ENCODE measurements at places on chromosomes 6 and 20. TPM values are rescaled to one million over a fixed set of nuclear protein-coding genes. Genes with fewer than 3 reads are reported as not detected.
A peak's percentile ranks its signal among the peaks of the same experiment; 100 is the strongest.

DNA sequence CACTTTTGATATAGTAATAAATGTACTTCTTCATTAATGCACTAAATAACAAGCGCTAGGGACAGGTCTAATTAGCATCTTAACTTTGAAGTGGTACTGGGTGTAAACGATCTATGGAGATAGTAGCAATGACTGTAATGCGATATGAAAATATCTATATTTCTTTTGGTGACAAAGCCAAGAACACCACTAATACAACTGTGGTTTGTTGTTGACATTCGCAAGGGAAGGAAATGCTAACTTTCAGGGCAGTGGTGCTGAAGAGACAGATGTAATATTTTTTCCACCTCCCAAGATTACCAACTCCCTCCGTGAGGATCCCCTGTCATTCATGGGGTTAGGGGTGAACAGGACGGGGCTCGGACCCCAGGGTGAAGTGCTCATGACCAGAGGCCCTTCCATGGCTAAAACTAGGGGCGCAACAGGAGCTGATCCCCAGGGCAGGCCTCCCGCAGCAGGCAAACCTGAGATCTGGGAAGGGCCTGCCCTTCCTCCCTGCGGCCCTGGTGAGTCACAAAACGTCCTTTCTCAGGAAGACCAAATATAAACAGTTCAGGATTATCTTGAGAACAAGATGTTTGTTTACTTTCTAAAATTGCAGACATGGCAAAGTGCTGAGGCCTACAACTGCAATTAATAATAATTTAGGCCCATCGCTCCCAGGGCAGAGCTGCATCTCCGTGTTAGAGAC lies 65.0 kb upstream of the TOX2 start:
- DNase-seq = no peak

Gene TCF21
- total RNA-seq = not detected

Gene HLA-DMA
- total RNA-seq = 0.73 TPM

- no peak for DNase-seq
Observed at GRCh38 chr20:25571817-25572216, 13.5 kb downstream of the NINL start.

DNA sequence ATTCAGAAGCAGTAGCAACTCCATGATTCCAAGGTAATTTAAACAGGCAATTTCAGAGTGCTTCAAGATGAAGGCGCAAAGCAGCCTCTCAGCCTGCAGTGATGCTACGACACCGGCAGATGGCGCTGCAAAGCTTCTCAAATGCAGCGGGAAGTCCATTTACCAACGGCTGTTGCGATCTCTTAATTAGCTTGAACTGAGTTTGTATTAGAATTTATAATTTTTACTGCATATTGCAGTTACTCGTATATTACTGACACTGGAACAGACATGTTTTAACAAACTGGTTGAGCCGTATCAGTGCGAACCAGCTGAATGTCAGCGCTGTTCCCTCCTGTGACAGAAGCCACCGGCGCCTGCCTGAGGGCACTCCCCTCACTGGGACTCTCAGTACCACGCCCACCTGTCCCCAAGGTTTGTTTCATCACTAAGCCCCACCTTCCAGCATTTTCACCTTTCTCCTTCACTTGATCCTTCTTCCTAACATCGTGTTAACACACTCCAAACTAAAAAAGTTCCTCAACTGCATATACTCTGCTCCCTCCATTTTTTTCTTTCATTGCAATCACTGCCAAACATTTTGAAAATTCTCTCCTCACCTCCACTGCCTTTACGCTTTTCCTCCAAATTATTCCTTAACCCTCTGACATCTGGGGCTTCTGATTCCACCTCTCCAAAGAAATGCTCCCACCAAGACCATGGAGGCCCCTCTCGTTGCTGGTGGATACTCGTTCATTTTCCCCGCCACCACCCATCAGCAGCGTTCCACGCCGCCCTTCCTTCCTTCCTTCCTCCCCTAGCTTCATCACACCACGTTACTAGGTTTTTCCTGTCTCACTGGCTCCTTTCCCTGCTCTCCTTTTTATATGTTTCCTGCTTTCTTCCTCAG lies 14.5 kb downstream of the GNL1 start:
- DNase-seq = peak; percentile 72

GRCh38 chr6:85490516-85491248 lies 40.8 kb downstream of the NT5E start:
- DNase-seq = no peak

DNA sequence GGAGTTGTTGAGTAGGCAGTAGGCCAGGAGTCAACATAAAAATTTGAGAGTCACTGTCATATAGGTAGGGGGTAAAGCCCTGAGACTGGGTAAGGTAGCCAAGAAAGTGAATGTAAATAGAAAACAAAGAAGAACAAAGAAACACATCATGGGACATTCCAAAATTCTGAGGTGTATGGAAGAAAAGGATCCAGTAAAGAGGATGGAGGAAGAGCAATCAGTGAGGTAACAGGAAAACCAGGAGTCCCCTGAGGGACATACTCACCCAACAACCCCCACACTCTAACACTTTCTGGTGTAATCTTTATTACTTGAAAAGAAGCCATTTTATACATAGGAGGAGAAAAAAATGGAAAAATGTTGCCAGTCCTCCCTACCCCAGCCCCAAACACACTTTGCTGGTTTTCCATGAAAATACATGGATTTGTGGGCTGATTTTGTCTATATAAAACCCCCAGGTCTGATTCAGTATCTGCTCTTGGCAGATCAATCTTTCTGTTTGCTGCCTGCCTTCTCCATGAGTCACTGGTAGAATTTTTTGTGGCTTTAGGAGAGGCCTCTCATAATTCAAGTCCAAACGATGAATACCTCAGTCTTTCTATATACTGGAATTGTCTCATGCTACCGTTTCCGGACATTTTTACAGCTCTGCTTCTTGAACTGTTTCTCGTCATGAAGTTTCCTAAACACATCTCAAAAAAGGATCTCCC lies 271.4 kb upstream of the MAN1A1 start:
- DNase-seq = no peak

Gene BLOC1S5
- total RNA-seq = 17.8 TPM

Gene BIRC7
- not detected for total RNA-seq

GRCh38 chr6:15398633-15399275 lies 152.9 kb downstream of the JARID2 start:
- DNase-seq = no peak

DNA sequence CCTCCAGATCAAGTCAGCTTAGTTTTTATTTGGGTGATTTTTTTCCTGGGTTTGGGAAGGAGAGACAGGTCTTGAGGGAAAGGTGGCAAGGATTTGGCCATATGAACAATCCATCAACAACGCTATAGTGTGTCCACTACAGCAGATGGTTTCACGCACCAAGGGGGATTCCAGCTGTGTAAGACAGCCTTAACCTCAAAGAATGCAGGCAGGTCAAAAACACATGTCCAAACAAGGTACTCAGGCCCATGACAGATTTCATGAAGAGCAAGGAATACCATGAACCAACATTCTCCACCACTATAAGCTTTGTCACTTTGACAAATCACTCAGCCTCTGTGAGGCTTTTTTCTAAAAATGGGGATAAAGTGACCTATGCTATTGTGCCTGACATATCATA lies 2.0 kb downstream of the AIF1 start:
- DNase-seq = no peak

Gene CD83
- total RNA-seq = 19.7 TPM

DNA sequence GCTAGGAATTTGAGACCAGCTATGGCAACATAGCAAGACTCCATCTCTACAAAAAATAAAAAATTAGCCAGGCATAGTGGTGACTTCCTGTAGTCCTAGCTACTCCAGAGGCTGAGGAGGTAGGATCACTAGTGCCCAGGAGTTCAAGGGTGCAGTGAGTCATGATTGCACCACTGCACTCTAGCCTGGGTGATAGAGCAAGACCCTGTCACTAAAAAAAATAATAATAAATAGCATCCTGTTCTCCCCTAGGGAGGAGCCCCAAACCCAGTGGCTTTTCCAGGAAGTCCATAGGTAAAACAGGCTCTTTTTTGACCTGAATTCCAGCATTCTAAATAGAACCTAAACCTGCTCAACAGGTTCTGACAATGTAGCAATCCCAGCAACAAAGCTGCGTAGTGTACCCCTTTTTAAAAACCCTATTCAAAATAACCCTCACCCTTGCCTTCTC lies 192.0 kb downstream of the ALDH8A1 start:
- DNase-seq = no peak

DNA sequence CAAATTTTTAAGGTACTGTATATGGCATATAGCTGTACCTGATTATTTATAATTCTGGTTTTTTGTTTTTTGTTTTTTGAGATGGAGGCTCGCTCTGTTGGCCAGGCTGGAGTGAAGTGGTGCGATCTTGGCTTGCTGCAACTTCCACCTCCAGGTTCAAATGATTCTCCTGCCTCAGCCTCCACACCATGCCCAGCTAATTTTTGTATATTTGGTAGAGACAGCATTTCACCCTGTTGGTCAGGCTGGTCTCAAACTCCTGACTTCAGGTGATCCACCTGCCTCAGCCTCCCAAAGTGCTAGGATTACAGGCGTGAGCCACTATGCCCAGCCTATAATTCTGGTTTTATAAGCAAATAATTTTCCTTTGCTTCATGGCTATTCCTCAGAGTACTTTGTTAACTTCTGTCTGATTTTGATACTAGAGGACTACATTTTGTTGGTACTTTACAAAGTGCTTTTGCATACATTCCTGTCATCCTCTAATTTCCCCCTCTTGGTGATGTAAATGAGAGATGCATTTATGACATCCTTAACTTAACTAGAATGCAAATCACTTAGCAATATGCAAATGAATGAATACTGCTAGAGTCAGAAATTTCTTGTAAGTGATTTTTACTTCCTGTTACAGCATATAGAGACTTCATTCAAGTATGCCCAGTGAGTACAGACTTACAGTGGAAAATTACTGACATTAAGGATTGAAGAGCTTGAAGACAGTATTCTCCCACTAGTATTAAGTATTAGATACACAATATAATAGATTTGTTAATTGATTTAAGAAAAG lies 35.7 kb upstream of the ARID1B start:
- DNase-seq = no peak

GRCh38 chr6:61711849-61712248 lies 574.2 kb downstream of the KHDRBS2 start:
- no peak for DNase-seq

DNA sequence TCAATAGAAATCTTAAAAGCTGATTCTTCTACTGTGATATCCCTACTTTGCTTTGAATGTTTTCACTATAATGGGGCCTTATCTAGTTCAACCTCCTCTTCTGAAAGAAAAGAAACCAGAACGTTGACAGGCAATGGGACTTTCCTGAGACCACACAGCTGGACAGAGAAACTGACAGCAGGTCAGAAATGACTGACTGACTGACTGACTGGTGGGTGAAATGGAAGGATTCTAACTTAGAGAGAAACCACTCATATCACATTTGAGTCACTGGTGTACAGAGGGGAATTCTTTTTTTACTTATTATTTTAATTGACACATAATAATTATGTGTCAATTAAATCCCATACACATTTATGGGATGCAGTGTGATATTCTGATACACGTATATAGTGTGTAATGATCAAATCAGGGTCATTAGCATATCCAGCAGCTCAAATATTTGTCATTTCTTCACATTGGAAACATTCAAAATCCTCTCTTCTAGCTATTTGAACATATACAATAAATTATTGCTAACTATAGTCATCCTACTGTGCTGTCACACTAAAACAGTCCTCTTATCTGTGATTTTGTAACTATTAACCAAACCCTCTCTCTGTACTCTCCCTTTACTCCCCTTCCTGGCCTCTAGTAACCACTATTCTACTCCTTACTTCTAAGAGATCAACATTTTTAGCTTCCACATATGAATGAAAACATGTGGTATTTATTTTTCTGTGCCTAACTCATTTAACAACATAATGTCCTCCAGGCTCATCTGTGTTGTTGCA lies 64.8 kb upstream of the NRSN1 start:
- DNase-seq = no peak

DNA sequence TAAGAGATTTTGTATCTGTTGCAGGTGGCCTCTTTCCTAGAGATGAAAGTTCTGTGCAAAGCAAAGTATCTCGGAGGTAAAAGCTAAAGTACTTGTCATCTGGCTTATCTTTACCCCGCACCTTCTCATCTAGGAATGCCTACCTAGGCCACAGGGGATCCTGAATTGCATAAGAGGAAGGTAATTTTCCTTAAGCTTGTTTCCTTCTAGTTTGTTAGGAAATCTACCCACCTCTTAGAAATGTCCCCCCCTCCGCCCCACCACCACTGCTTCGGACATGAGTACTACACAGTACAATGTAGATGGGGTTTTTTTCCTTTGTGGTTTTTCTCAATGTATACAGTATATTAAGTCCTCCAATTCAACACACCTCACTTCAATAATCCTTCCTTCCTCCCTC lies 21.5 kb downstream of the FOXC1 start:
- DNase-seq = no peak

Gene PRPH2
- 5.4 TPM for total RNA-seq

DNA sequence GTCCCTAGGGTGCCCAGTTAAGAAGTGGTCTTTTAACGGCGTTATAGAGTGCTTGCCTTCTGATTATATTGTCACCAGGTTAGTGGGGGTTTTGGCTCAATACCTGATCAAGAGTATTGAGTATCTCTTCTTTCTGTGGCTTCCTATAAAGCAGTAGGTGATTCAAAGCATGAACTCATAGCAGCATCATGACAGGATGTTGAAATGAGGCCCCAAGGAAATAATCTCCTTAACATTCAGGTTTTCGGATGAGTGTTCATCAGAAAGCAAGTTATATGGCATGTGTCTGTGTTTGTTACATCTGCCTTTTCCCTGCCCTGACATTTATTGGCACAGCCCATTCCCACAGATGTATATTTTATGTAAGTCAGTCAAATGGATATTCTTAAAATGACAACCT lies 301.0 kb downstream of the FARS2 start:
- no peak for DNase-seq

GRCh38 chr6:10964684-10965083 lies 77.8 kb downstream of the SYCP2L start:
- no peak for DNase-seq
